ENCODE measurements at places on chromosomes 6 and 20.
A peak's percentile ranks its signal among the peaks of the same experiment; 100 is the strongest.

DNA sequence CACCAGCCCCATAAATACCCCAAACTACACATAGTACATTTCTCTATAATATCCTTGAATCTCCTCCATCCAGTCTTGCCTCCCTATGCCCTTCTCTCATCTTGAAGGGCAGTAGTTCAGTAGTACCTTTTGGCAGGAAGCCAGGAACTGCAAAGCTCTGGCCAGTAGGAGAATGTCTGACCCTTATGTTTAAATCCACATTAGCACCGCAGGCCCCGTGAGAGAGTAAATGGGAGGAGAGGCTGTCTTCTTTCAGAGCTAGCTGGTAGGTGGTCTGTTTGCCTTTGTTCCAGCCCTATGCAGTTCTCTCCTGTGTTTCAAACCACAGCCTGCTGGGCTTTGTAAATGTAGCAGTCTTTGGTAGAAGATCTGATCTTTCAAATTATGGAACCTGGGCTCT, 690.7 kb downstream of the DOK5 start:
- no peak for DNase-seq

DNA sequence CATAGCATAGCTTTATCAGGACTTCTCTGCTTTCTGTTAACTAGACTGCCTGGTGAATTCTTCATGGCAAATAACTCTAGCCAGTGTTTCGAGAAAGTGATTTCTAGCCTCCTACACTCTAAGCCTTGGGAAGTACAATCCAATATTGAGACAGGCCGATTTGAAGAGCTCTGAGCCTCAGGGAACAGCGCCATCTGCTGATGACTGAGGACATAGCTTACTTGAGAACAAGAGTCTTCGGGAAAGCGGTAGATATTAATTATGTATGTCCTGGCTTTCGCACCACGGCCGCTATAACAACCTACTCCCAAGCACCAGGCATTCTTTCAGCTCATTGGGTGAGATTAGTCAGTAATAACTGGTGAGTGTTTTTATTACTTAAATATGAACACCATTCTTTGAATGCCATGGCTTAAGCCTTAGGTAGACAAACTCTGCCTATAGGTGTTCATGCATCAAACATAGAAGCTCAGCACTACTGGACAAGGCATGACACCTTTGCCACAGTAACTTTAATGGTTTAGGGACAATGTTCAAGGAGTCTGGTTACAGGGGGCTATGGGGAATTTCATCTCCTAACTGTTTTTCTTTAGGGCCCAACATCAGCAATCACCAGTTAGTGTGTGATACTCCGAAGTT, 518.6 kb downstream of the BMP2 start:
- peak; percentile 4 for DNase-seq

- no peak for DNase-seq
Observed at GRCh38 chr6:98695091-98695801, 139.1 kb upstream of the POU3F2 start.

GRCh38 chr6:155061381-155061780, 66.3 kb downstream of the TIAM2 start:
- DNase-seq = no peak

DNA sequence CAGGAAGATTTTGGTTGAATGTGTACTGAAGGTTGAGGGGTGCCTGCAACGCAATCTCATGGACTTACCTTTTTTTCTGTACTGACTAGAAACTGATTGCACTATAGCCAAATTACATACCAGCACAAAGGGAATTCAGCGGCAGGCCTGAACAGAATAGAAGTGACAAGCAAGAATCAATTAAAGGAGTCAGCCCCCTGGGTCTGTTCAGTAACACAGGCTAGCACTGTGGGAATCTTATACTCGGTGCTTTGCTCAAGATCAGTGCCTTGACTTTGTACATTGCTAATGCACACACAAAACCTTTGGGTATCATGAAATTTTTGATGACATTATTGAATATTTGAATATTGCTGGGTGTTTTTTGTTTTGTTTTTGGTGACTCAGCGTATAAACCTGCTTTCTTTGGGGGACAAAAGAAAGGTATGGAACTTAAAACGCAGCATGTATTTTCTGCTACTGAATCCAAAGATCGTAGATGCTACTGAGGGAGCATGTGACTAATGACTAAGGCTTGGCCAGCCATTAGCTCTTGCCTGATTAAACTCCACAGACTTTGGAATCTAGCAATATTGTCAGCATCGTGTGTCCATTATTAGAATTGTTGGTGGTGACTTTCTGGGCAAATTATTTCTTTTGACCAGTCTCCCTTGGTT, 236.6 kb downstream of the ARID1B start:
- DNase-seq = no peak

GRCh38 chr6:56193846-56194245, 53.5 kb downstream of the COL21A1 start:
- DNase-seq = no peak

DNA sequence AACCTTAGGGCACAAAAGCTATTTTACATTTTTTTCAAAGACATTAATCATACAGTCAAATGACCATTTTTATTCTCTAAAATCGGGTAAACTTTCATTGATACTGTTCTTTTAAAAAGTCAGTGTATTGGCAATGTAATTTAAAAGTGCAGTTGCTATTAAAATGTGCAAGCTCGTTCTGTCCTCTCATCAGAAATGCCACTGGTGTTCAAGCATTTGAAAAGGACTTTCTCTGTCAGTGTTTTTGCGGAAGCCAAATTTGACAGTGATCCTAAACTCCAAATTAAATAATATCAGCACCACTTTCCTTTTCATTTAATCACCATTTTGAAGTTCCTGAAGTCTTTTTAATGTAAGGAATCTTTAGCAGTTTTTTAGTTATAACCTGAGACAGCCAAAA, 69.6 kb downstream of the AFG1L start:
- DNase-seq = no peak

GRCh38 chr6:158756977-158757752, 62.0 kb downstream of the EZR start:
- DNase-seq = no peak

DNA sequence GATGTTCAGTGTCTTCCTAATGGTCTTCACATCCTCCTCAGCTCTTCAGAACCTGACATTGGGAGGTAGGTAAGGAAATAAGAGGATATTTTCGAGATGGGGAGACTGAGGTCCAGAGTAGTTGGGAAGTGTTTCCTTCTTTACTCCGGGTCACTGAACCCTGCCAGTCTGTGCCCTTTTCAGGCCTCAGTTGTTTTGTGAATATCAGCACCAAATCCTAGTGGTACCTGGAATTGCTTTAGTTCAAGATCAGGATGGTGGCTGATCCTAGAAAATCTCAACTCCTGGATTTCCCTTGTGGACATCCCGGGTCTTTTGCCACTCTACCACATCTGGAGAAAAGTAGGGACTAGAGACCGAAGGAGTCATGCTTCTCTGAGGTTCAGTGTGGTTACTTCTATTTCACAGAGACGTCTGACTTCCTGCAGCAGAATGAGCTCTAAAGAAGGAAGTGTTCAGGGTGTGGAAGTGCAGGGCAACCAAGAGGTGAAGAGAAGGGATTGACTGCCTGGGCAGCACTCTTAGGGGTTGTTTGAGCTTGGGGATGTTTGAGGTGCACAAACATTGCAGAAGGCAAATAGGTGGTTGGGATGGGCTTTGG, 995 bp downstream of the STK4 start:
- no peak for DNase-seq

- no peak for DNase-seq
Observed at GRCh38 chr20:62496568-62497218, 20.9 kb upstream of the GATA5 start.

DNA sequence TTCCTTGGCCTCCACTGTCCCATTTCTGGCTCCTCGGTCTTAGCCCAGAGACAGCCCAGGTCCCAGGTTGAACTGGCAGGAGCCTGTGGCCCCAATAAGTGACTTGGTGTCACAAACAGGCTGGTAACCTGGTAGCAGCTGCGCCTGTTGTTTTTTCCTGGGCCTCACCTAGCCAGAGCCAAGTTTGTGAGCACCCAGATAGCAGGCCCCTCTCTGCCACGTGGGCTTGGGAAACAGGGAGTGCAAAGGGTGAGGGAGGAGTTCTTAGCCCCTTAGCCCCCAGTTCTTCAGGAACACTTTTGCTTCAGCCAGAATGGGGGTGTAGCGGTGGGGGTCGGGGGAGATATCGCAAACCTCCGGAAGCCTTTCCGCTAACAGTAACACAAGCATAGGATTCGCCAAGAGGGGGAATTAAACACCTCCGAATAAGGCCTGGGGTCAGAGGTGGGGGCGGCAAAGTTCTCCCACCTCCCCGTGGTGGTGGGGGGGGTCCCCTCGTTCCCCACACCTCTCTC, 760 bp downstream of the C6orf132 start:
- DNase-seq = no peak

DNA sequence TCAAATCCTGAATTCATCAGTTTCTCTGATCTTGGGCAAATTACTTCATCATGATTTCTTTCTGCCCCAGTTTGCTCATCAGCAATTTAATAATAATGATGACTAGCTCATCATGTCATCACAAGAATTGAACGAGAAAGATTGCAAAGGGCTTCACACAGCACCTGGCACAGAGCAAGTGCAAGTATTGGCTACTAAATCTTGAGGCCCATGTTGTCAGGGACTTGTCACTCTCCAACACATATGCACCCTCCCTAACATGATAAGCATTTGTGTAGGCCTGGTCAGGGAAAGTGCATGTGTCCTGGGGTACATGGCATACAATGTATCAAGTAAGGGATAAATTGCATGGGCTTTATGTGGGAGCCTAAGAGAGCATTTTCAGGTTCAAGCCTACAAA, 6.4 kb downstream of the SMLR1 start:
- no peak for DNase-seq

DNA sequence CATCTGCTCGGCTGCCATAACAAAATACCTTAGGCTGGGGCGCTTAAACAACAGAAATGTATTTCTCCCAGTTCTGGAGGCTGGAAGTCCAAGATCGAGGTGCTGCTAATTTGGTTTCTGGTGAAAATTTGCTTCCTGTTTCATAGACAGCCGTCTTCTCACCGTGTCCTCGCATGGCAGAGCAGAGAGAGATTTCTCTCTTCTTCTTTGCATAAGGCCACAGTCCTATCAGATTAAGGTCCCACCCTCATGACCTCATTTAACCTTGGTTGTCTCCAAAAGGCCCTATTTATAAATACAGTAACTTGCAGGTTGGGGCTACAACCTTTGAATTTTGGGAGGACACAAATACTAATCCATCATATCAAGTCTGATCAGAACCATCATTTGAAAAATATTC, 544.3 kb downstream of the KIF16B start:
- no peak for DNase-seq

GRCh38 chr6:101878554-101879276, 485.2 kb downstream of the GRIK2 start:
- no peak for DNase-seq

GRCh38 chr6:170393807-170394399, 87.3 kb downstream of the FAM120B start:
- no peak for DNase-seq

DNA sequence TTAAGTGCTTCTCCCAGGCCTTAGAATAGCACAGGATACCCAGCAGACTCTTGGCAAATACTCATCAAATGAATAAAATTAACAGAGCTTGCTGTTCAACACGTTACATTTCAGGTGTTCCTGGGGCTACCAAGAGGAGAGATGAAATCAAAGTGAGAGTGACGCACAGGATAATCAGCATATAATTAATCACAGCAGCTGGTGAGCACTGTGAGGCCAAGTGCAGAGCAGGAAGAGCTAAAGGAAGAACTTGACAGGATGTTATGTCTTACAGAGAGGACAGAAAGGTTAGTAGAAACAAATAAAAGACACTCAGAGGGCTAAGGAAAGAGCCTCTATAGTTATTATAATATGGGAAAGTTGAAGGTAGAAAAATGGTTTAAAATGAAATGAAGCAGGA, 8.8 kb downstream of the PPIL1 start:
- DNase-seq = no peak

DNA sequence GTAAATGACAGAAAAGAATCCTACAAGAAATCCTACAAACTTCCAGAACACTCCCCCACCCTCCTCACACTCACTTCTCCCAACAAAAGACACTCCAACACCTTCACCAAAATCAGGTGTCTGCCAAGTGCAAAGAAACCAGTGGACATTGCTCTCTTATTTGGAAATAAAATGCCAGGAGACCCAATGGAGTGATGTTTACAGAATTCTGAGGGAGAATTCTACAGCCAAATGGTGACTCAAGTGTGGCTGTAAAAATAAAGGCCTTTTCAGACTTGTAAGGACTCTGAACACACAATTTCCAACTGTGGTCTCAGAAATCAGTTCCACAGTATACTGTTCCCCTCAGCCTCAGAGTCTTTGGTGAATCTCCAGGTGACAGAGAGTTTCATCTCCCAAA, 109.6 kb upstream of the CARMIL1 start:
- no peak for DNase-seq

DNA sequence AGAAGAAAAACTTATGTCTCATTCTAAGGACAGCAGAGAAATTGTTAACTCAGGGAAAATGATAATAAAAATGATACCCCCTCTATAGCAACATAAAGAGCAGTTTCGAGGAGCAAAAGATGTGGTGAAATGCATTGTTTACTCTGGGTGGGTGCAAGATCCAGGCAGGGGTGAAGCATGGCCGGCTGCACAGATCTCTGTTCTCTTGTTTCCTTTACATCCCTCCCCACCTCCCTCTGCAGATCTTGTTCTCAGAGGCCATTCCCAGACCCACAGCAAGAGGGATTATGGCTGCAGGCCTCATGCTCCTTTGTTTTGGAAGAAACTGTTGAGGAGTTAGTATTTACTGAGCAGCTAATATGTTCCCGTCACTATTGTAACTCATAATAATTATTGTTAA, 1.8 kb downstream of the BTN3A1 start:
- no peak for DNase-seq

GRCh38 chr6:141335477-141336273, 797.0 kb upstream of the GJE1 start:
- no peak for DNase-seq

DNA sequence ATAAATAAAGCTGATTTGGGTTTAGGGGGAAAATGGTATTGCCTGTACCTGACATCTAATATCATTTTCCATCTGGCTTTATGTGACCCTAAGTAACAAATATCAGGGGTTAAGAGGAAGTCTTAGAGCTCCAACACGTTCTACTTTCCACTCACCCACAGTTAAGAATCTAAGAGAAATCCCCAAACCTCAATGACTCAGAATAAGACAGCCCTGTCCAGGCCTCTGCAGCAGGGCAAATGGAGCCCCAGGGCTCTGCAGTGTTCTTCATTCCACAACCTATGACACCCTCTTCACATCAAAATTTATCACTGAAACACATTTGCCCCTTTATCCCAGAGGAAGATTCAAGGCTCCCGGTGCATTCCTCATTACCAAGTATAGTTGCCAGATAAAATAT, 20.3 kb upstream of the TENT5A start:
- no peak for DNase-seq

GRCh38 chr20:50583442-50584150, 73.4 kb downstream of the PTPN1 start:
- DNase-seq = no peak

- DNase-seq = no peak
Observed at GRCh38 chr6:2124260-2124709, 121.1 kb downstream of the GMDS start.

All from GM19239 (cell line).